HEK293T (cell line): ENCODE measurements at places on chromosomes 1 and 21.

DNA sequence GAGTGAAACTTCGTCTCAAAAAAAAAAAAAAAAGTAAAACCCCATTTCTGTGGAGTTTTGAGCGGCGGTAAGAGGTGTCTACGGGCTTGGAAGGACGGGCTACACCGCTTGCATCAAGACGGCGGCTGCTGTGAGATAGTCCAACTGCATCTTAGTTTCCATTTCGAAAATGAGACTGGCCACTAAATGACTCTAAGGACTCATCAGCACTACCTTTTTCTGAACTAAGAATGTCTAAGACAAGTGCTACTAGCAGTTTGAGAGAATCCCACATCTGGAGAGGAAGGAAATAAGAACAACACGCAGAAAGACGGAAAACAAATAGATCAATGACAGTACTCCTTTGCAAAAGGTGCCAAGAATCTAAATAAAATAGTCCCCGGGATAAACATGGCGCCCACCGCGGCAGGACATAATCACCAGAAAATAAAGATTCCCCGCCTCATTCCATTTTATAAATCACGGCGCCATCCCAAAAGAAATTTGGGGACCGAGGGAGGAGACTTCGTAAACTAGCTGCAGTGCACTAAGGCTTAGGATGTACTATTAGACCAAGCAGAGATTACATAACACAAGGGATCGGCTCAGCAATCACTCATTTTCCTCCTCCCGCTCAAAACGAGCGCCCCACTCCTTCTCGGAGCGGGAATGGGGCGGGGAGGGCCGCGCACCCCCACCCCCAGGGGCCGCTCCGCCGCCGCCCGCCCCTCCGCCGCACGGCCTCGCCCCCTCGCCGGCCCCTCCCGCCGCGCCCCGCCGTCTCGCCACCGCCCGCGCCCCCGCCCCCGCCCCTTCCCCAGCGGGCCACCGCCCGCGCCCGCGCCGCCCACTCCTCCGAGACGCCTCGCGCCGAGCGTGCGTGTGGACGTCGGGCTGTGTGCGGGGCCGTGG lies 1.1 kb downstream of the POGZ start:
- DNase-seq: peak; percentile 77

GRCh38 chr1:89363196-89363595 lies 663 bp upstream of the GBP6 start:
- no peak for DNase-seq

DNA sequence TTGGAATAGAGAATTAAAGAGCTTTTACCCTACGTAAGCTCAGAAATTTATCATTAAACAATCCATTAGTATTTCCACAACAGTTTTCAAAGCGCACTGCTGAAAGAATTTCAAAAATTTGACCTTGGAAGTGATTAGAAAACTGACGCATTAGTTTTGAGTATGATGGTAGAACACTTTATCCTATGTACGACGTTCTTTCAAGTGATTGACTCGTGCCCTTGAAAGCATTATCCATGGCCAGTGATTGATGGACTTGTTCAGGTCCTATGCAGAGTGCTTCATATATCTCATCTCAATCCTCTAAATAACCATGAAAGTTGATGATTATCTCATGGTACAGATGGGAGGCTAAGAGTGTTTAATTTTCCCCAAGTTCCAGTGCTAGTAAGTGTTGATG lies 697.2 kb downstream of the USP25 start:
- DNase-seq: no peak

DNA sequence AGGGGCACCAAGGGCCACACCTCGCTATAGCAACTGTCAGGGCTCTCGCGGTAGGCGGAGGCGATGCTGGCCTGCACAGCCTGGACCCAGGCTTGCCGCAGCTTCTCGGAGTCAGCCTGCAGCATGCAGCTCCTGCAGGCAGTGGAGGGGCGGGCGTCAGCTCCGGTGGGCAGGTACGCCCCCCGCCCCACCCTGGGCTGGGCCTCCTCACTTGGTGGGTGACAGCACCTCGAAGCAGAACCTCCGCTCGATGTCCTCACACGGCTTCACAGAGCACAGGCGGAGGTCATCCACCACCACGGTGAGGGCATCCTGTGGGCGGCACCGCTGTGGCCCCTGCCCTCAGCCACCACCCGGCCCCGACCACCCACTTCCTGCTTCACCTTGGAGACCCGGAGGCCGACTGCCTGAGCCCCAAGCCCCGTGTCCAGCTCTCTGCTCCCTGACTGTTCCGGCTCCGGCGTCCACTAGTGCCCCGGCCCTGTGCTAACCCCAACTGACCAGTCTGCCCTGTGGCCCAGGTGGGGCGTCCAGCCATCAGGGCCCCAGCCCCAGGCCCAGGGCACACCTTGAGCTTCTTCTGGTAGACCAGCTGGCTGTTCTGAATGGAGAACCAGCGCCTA lies 9.8 kb downstream of the ACAP3 start:
- DNase-seq: no peak

DNA sequence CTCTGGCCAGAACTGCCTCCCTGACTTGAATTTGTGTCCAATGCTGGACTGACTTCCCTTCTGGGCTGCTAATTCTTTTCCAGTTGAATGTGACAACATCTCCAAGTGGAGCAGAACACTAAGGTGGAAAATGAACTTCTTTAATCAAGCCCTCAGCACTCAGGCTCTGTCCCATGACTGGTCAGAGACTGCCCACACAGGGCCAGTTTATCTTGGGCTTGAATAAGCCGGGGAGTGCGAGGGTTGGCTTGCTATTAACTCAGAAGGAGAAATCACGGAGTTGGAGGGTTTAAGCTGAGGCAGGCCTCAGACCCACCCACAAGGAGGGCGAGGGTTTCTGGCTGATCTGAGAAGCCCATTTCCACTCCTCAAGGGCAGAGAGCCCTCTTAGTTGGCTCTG lies 12.4 kb downstream of the KCNA10 start:
- DNase-seq: no peak

DNA sequence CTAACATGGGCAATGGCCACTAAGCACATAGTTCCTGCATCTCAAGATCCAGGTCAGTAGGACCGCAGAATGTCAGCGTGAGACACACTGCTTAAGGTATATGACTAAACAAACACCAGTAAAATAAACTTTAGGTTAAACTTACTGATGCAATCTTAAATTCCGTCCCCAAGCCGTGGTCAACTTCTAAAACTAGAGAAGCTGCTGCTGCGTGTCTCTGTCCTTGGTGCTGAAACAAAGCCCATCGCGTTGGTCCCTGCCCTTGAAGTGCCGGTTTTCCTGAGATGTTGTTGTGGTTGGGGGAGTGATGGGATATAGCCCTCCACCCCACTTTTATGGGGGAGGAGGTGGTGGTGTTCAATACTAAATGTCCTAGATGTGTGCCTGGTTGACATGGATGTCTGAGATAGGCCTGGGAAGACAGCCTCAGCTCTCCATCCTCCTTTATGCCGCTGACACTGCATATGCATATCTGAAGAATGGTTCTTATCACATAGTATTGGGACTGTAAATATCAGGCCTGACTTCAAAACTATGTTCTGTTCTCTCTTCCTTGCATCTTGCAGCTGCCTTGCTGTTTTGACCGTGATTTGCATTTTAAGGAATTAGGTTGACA lies 72.0 kb upstream of the KCNA3 start:
- DNase-seq: peak; percentile 72

GRCh38 chr1:83130886-83131691 lies 867.8 kb downstream of the TTLL7 start:
- no peak for DNase-seq
